ENCODE measurements at places on chromosomes 7 and 10.
A peak's percentile ranks its signal among the peaks of the same experiment; 100 is the strongest.

GRCh38 chr10:94521276-94522250 lies 24.0 kb upstream of the HELLS start:
- DNase-seq, result no peak

DNA sequence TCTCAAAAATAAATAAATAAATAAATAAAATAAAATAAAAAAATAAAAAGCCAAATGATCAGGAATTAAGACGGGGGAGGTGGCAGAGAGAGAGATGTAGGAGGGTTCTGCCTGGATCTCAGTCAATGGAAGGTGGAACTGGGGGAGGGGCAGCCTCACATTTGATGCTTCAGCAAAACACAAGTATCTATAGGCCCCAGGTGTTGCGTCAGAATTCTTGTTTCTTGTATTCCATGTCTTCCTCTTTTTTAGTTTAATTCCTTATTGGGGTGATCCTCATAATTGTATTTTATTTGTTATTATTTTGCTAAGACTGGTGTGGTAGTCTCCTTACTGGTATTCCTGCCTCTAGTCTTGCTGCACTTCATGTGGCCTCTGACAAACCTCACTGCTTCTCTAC lies 41.4 kb upstream of the SMARCD3 start:
- DNase-seq, result no peak

GRCh38 chr7:22219739-22220493 lies 137.0 kb downstream of the RAPGEF5 start:
- DNase-seq, result no peak

DNA sequence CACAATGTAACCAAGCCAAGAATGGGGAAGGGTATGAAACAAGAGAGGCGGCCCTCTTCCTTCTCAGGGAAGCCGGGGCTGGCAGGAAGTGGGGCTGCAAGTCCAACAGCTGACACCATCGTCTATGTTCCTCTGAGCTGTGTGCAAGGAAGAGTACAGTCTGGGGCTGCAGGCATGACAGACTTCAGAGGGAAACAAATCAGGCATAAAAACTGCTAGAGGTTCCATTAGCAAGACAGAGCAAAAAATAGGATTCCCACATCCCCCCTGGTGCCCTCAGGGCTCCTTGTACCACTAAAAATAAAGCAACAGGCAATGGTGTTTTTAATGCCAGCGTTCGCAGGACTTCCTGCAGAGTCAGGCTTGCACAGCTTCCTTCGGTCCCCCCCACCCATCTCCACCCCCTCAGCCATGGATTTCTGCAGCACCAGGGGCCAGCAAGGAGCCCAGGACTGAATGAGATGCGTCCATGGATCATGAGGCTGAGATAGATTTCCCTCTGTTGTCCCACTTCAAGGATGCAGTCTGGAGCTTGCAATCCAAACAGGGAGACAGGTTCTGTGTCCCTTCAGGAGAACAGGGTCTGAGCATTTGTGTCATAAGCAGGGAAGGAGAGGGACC lies 34.6 kb downstream of the KCNMA1 start:
- DNase-seq, result no peak

DNA sequence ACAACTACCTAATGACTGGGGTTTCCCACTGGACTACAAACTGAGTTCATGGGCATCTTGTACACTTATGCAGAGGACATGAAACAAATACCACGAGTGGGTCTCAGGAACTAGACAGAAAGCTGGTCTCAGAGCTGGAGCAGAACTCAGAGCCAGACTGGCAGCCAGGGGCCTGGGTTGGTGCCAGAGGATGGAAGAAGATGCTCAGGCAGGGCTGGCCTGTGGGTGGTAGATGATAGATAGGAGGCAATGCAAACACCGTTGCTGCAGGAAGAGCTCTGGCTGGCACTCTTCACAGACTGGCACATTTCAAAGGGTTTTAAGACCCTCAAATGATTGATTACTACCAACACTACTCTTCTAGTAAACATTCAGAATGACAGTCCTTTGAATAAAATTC lies 28.8 kb downstream of the ENO4 start:
- DNase-seq, result no peak

DNA sequence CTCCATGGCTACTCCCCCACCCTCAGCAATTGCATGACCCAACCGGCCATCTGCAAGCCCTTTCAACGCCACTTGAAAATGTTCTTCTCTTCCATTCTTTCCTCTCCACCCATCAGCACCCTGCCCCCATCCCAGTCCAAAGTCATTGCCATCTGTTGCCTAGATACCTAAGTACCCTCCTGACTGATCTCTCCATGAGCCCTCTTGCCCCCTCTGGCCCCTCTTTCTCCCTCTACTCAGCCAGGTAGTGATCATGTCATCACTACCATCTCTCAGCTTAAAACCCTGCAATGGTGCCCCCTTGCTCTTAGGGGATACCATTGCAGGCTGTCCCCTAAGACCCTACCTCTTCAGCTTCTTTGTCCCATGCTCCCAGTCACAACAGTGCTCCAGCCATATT lies 30.5 kb upstream of the BTRC start:
- no peak for DNase-seq

DNA sequence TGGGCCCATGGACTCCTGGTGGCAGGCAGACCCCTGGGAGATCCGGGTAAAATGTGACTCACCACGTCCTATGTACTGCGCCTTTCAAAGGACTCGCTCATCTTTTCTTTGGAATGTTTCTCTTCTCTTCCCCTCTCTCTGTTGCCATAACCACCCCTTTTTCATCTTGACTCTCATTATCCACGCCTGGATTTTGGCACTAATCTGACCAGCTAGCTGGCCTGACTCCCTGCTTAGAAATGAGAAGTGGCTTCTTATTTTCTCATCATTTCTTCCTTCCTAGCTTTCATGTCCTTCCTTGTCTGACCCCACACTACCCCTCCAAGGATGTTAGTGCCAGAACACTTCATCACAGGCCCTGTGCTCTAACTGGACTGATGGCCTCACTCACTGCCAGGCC lies 98.0 kb upstream of the FAM171A1 start:
- DNase-seq, result peak; percentile 72

DNA sequence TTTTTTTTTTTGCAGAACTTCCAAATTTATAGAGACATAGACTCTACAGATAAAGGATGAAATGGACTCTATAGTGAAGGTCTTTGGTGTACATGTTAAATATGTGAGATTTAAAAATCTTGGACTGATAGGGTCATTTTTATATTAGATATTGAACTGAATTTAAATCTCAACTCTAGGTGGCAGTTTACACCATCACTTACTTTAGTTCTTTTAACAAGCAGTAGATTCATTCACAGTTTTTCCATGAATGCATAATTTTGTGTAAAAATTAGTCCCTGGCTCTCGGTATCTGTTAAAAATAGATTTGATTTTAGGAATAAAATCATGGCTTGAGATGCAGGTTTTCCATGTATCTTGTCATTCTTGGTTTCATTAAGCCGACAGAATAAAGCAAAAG lies 31.1 kb upstream of the SNX13 start:
- no peak for DNase-seq

GRCh38 chr10:97159646-97160305 lies 26.0 kb downstream of the SLIT1 start:
- no peak for DNase-seq

GRCh38 chr7:35386816-35387706 lies 133.2 kb upstream of the TBX20 start:
- DNase-seq, result no peak

DNA sequence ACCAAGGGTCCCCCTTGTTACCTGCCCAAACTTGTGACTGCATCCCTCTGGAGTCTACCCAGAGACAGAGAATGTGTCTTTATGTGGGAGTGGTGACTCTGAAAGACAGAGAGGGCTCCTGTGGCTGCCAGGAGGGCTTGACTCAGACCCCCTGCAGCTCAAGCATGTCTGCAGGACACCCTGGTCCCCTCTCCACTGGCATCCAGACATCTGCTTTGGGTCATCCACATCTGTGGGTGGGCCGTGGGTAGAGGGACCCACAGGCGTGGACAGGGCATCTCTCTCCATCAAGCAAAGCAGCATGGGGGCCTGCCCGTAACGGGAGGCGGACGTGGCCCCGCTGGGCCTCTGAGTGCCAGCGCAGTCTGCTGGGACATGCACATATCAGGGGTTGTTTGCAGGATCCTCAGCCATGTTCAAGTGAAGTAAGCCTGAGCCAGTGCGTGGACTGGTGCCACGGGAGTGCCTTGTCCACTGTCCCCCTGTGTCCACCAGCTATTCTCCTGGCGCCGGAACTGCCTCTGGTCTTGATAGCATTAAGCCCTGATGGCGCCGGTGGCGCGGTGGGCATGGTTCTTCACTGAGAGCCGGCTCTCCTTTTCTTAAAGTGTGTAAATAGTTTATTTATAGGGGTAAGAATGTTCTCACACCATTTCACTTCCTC lies 19.4 kb upstream of the SH2D4B start:
- no peak for DNase-seq

GRCh38 chr7:46452561-46453135 lies 531.6 kb upstream of the IGFBP3 start:
- no peak for DNase-seq

DNA sequence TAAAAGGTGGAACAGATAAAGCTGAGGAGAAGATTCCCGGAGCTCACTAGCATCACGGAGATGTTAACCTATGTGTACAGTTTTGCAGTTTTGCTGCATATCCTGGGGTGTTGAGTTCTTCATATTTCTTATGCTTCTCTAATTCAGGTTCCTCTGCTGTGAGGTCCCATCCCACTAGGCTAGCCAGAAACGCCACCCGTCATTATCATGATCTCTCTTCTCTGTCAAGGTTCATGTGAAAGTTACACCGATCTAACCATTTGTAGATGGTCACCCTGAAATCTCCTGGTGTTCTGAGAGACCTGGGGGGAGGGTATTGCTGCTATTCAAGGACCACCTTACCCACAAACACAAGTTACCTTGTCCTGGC lies 136.3 kb downstream of the CCDC71L start:
- DNase-seq, result no peak

GRCh38 chr10:73219384-73219783 lies 27.7 kb downstream of the DNAJC9 start:
- DNase-seq, result no peak

- no peak for DNase-seq
Measured at GRCh38 chr10:98045785-98046389, 15.5 kb upstream of the CRTAC1 start.

DNA sequence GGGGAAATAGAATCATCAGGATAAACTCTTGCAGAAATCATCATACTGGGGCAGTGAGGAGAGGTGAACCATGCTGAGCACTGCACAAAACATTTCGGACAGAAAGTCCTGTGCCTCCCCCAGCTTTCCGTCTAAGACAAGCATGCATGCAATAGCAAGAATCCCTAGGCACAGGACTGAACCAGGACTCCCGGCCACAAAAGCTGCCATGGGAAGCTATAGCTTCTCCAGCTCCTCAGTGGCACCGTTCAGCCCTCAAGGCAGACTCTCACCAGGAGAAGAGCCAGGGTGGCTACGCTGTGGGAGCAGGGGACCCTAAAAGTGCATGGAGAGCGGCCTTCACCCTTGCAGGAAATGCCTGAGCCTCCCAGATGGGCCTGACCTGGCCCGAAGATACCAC lies 70.8 kb downstream of the ASB13 start:
- no peak for DNase-seq

GRCh38 chr7:155375337-155376277 lies 77.9 kb downstream of the INSIG1 start:
- no peak for DNase-seq

DNA sequence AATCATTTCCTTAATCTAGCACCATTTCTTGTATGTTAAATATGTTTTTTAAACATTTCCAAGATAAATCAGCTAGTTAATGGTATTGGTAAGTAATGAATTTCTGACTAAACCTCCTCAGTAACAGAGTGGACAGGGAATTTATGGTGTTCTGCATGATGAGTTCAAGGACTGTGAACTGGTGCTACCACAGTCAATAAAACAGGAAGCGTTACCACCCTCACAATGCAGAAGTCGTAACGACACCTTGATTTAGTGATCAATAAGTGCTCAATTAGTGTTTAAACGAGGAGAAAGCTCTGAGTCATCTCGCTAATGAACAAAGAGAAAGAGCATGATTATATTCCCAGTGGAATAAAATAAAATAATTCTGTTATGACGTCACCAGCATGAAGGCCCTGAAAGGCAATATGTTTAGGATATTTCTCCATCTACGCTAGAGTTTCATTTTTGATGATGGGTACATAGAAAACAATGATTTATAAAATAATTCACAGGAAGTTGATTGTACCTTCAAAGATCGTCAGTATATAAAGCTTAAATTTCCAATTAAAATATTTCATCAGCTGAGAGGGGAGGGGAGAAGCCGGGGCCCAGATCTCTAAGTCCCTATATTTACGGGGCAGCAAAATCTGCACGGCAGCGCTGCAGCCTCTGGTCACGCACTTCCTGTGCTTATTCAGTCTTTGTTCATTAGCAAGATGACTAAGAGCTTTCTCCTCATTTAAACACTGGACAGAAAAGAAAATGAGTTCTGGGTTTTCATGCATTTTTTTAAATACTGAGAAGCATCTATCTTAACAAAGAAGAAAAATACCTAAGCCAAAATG lies 400.5 kb downstream of the PTPRN2 start:
- no peak for DNase-seq

GRCh38 chr7:85023066-85023712 lies 163.7 kb downstream of the SEMA3D start:
- DNase-seq, result peak; percentile 24

DNA sequence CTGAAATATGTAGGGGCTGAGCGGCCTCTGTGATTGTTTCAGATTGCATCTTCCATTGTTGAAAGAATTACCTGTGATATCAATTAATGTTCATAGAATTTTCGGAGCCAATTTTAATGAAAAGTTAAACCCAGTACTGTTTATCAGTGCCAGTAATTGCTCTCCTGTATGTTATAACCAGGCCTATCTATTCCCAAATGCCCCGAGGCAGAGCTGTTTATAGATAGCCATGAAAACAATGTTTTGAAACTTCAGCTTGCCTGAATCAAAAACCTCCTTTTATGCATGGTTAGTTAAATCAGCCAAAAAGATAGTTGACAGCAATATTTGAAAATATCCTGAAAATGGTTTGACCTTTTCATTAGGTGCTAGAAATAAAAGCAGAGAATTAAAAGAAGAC lies 50.1 kb upstream of the HDAC9 start:
- no peak for DNase-seq

- no peak for DNase-seq
Measured at GRCh38 chr10:43390759-43391158, 18.2 kb downstream of the HNRNPF start.

DNA sequence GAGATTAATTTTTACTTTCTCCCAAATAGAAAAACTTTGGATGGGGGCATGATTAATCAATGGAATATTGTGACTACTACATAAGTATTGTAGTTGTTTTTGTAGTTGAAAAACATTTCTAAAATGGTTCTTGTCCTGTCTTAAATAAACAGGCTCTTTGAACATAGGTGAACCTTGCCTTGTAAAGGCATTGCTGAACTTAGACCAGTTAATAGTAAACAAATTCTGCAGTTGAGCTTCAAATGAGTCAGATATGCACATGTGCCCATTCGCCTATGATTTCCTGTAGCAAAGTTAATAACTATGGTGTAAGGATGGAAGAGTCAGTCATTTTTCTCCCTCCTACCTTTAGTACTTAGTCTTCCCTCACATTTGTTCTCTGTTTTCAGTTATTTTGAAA lies 22.6 kb downstream of the CUTC start:
- DNase-seq, result no peak

GRCh38 chr7:35248576-35249536 lies 5.0 kb downstream of the TBX20 start:
- DNase-seq, result no peak

All from right lung (tissue), 10 donors.